NCI-H1048 (cell line): ENCODE measurements at places on chromosomes 12 and 14.

- no peak for DNase-seq
Observed at GRCh38 chr14:90274019-90274418, 17.7 kb downstream of the PSMC1 start.

DNA sequence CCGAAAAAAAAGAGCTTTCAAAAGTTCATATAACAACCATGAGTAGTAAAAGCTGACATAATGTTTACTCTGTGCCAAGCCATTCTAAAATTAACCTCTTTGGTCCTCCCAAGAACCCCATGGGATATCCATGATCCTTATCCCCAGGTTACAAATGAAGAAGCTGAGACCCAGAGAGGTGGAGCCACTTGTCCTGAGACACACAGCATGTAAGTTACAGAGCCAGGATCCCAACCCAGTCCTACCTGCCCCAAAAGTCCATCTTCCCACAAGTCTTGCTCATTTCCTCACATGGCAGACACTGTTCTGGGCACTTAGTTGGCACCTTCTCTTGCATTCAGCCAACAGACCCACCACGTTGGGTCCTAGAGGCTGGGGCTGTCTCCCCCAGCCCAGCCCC, 37.1 kb downstream of the TRPV4 start:
- DNase-seq = no peak

GRCh38 chr12:86721713-86722397, 465.7 kb upstream of the MGAT4C start:
- DNase-seq = no peak

GRCh38 chr14:92797935-92798653, 4.0 kb downstream of the GOLGA5 start:
- no peak for DNase-seq

DNA sequence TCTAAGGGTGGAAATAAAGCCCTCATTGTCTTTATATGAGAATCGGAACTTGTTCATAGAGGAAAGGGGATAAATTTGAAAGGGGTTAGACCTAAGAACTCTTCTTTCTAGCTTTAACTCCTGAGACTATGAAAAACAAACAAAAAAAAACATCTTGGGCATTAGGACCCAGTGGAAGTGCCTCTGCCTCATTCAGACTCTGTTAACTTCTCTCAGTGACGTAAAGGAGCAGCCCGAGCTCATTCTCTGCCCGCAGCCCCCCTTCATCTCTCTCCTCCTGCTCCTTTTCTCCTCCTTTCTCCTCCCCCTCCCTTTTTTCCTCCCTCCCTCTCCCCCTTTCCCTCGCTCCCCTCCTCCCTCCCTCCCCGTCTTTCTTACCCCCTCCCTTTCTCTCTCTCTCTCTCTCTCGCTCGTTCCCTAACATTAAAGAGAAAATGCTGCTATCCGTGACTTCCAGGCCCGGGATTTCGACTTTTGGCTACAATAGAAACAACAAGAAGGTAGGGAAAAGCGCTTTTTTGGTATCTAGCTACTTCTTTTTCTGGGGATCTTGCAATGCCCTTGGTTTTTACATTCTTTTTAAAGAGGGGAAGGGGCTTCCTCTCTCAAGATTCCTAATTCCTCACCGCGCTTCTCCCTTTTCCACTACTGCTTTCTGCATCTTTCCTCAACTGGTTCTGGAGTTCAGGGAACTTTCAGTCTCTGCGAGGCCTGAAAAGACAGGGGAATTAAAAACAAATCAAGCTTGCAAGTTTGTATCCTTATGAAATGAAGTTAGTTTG, at the start of gene RBMS2:
Gene RBMS2 (plus strand): TSS at position 231 of the 782 bp plus-strand sequence. CDS start 204 bp downstream, at position 435.
- DNase-seq = peak; percentile 62

DNA sequence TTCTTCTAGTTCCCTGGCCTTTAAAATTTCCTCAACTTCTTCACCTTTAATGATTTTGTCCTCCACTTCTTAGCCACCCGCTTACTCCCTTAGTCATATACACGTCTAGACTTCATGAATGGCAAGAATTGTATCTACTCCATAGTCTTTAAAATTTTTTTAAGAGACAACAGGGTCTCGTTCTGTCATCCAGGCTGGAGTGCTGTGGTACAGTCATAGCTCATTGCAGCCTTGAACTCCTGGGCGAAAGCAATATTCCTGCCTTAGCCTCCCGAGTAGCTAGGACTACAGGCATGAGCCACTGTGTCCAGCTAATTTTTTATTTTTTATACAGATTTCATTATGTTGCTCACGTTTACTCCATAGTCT, 47.9 kb downstream of the BBS10 start:
- no peak for DNase-seq

DNA sequence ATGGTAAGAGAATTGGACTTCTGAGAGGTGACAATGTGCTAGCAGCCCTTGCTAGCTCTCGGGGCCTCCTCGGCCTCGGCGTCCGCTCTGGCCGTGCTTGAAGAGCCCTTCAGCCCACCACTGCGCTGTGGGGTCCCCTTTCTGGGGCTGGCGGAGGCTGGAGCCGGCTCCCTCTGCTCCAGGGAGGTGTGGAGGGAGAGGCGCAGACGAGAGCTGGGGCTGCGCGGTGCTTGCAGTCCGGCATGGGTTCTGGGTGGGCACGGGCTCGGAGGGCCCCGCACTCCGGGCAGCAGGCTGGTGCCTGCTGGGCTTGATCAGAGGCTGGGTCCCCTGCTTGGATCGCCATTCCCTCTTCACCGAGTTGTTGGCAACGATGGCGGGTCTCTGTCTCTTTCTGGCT, 226.4 kb upstream of the AMIGO2 start:
- no peak for DNase-seq

GRCh38 chr14:81632157-81632556, 98.5 kb upstream of the SEL1L start:
- no peak for DNase-seq

GRCh38 chr14:100567009-100567876, 20.0 kb downstream of the BEGAIN start:
- DNase-seq = no peak
